ENCODE measurements at places on chromosomes 13 and 19.

DNA sequence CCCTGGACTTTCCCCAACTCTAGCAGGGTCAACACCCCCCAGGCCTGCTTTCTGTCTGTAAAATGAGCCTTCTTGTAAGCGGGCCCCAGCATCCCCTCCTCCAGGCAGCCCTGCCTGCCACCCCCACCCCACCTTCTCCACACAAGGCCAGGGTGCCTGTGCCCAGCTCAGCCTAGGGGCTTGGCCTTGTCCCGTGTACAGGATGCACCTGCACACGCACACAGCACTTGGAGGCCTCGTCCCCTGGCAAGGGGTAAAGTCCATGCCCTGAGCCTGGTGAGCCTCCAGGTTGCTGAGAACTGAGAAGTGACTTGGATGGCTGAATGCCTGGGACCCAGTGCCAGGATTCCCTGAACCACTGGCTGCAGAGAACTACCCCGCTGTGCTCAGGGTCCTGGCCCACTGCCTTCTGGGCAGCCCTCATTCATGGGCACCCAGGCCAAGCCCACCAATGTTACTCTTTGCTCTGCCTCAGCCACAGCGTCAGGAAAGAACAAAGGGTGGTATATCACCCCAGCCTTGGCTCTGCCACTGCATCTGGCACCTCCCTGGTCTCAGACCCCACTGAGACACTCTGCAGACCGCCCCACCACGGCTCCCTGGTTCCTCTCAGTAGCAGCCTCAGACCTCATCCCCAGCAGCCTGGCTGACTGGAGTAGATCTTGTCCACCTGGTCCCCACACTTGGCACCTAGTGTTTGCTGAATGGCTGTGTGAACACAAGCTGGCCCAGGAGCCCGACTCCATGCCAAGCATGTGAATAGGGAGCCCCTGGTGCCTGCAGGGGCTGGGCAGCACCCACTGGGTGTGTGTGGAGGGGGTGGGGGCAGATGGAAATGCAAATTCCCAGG lies 1.8 kb upstream of the TM6SF2 start:
- DNase-seq: no peak

- DNase-seq: no peak
Observed at GRCh38 chr13:74306496-74306895, 172.3 kb upstream of the KLF12 start.

DNA sequence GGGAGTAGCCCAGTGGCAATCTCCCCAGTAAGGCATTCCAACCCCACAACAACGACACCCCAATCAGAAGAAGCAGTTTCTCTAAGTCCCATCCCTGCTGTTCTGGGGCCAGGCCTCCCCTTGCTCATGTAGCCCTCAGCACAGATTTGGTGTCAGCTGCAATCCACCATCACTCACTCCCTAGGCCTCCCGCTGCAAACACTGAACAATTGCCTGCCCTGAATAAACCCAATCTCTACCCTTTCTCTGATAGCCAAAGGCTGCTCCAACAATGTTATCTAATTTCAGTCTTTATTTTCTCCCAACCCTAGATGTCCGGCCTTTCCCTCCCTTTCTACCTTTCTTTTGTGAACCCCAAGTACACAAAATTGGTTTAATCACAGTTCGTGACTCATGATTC lies 5.6 kb upstream of the SOX21 start:
- DNase-seq: no peak

- DNase-seq: no peak
Observed at GRCh38 chr19:45404557-45405434, at the start of gene PPP1R13L. PPP1R13L (minus strand) TSS chr19:45405069; CDS start chr19:45398318, 6,751 bp downstream.

GRCh38 chr19:8096071-8096470 lies 43.5 kb downstream of the CCL25 start:
- DNase-seq: no peak

DNA sequence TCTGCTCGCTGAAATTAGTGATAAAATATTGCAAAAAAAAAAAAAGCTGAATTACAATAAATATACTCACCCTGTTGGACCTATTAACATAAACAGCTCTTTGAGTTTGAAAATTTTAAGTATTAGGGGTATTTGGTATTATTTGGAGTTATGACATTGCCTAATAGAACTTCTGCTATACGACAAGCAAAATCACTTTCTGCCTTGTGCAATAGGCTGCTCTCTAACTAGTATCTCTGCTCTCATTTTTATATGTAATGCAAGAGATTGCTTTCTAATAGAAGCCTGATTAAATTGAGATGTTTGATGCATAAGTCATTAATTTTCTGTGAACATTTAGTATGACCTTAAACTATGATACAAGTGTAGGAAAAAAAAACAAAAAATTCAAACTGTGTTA lies 5.3 kb downstream of the RGS9BP start:
- DNase-seq: no peak

DNA sequence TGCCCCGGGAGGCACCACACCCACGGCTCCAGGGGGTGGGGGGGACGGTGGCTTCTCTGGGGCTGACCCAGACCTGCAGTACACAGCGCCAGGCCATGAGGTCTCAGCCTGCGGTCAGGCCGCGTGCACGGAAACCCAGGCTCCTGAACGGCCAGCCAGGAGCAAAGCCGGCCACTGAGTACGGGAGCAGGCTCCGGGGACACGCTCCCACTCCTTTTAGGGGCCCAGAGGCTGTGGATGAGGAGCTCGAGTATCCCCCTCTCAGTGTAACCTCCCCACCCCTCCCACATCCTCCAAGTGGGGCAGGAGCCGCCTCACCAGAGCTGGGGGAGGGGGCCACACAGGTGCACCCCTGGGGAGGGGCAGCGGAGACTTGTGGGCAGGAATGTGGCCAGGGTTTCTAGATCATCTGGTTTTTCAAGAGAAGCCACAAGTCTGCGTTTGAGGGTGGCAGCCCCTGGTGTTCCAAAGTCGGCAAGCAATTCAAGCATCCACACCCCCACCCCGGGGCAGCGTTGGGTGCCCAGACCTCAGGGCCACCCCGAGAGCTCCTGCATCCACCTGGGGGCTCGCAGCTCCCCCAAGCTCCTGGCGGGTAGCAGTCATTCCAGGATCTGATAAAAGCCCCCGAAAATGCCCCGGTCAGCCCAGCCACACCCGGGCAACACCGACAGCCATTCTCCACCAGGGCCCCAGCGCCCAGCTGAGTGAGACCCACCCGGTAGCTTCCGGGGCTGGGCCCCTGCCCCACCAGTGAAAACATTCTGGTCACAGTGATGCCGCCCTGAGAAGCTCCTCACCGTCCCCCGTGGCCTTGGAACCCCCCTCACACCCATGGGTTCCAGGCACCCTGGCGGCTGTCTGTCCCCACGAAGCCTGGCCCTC lies 6.1 kb downstream of the SBNO2 start:
- no peak for DNase-seq

DNA sequence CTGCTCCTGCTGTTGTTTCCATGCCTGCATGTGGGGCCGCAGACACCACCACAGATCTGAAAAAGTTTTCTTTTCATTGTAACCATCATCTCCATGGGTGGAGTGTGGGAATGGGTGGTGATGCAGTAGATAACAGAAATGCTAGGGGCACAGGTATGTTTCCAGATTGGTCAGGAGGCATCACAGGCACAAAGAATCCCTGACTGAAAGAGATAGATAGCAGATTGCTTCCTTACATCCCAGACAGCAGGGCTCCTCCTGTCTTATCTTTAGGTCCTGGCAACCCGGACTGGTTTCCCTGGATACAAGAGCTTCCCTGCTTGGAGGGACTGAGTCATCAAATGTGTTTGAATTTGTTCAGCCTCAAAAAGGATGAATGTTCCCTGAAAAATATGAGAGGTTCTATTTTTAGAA lies 1937.6 kb downstream of the PCDH9 start:
- DNase-seq: no peak
